Epithelial cell of umbilical artery (primary cell): ENCODE measurements at places on chromosomes 5 and 9. TPM values are rescaled to one million over a fixed set of nuclear protein-coding genes. Genes with fewer than 3 reads are reported as not detected.

The FUT7 gene
- total RNA-seq: not detected in 2 replicates

The PKD2L2 gene
- not detected in 2 replicates for total RNA-seq

The AGXT2 gene
- not detected in 2 replicates for total RNA-seq

The FOXE1 gene
- total RNA-seq: not detected in 2 replicates

The URM1 gene
- total RNA-seq: 43.9 and 67.5 TPM in 2 replicates

The TRPM3 gene
- total RNA-seq: 0.46 and 1.6 TPM in 2 replicates

The IFNA21 gene
- total RNA-seq: not detected in 2 replicates

The NEUROG1 gene
- not detected in 2 replicates for total RNA-seq

The ZDHHC21 gene
- 16.9 and 24.2 TPM in 2 replicates for total RNA-seq

The SPATA31E1 gene
- not detected in 2 replicates for total RNA-seq

The CEL gene
- total RNA-seq: not detected in 2 replicates

The SGCD gene
- under 0.01 TPM in 2 replicates for total RNA-seq

The CACNA1B gene
- under 0.01 TPM in 1 of 2 replicates, not detected in the other for total RNA-seq

The CTXN3 gene
- under 0.01 TPM in 1 of 2 replicates, not detected in the other for total RNA-seq

The SLC36A3 gene
- total RNA-seq: not detected in 2 replicates

The COL15A1 gene
- total RNA-seq: under 0.01 and 0.30 TPM in 2 replicates

The GDF9 gene
- under 0.01 TPM in 1 of 2 replicates, not detected in the other for total RNA-seq

The CATSPER3 gene
- total RNA-seq: not detected in 2 replicates

The PLPP7 gene
- 0.32 and 0.46 TPM in 2 replicates for total RNA-seq

The DRD1 gene
- not detected in 2 replicates for total RNA-seq

The IL13 gene
- not detected in 2 replicates for total RNA-seq

The ORM2 gene
- not detected in 2 replicates for total RNA-seq

The FBXL17 gene
- total RNA-seq: 3.2 and 4.9 TPM in 2 replicates

The EIF4EBP3 gene
- 0.32 TPM in 1 of 2 replicates, not detected in the other for total RNA-seq

The WDR31 gene
- 0.32 and 0.46 TPM in 2 replicates for total RNA-seq

The HBEGF gene
- total RNA-seq: 13.4 and 26.3 TPM in 2 replicates

The ST6GALNAC4 gene
- total RNA-seq: 38.3 and 53.8 TPM in 2 replicates

The COL5A1 gene
- total RNA-seq: 57.4 and 88.4 TPM in 2 replicates

The SETX gene
- total RNA-seq: 52.3 and 73.7 TPM in 2 replicates

The ATOX1 gene
- total RNA-seq: 69.3 and 95.5 TPM in 2 replicates

The RASGRF2 gene
- total RNA-seq: 15.3 and 15.9 TPM in 2 replicates

The PBX3 gene
- total RNA-seq: 13.5 and 15.6 TPM in 2 replicates

The PCDHGB4 gene
- 4.9 and 10.1 TPM in 2 replicates for total RNA-seq

The APC gene
- 49.4 and 56.1 TPM in 2 replicates for total RNA-seq

The HMCN2 gene
- total RNA-seq: 0.15 and 0.32 TPM in 2 replicates
